ENCODE measurements at places on chromosomes 4 and X. TPM values are rescaled to one million over a fixed set of nuclear protein-coding genes. Genes with fewer than 3 reads are reported as not detected.

GRCh38 chr4:19038231-19038630 is 1016.7 kb upstream of the LCORL start:
- no peak for ATAC-seq

DNA sequence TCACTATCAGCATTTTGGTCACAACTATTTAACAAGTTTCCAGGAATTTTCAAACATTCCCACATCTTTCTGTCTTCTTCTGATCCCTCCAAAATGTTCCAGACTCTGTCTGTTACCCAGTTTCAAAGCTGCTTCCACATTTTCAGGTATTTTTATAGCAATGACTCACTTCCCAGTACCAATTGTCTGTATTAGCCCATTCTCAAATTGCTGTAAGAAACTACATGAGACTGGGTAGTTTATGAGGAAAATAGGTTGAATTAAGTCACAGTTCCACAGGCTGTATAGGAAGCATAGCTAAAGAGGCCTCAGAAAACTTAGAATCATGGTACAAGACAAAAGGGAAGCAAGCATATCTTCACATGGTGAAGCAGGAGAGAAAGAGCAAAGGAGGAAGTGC is 475.0 kb upstream of the PCDH7 start:
- no peak for ATAC-seq

DNA sequence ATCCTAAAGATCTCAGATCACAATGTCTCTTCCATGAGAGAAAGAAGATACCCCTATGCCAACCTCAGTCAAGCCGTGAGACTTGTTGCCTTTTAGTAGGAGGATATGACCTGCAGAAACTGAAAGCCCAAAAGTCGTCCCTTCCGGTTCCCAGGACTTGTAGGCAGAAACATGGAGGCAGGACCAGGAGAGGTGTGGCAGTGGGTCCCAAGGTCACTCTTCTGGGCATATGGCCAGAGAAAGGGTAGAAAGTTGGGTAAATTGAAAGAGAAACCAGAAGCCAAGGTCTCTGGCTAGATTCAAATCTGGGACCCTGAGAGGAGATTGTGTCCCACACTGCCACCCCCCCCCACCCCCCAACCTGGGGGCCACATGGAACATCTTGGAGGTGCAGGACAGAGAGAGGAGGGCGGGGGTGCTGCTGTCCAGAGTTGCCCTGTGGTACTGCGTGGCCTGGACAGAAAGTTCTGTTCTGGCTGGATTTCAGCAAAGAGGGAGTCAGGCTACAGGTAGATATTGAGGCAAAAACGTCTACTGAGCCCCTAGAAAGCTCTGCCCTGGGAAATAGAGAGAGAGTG is 55.4 kb downstream of the DDX3X start:
- ATAC-seq: no peak

GRCh38 chrX:106302304-106302703 is 134.2 kb downstream of the PWWP3B start:
- ATAC-seq: no peak

DNA sequence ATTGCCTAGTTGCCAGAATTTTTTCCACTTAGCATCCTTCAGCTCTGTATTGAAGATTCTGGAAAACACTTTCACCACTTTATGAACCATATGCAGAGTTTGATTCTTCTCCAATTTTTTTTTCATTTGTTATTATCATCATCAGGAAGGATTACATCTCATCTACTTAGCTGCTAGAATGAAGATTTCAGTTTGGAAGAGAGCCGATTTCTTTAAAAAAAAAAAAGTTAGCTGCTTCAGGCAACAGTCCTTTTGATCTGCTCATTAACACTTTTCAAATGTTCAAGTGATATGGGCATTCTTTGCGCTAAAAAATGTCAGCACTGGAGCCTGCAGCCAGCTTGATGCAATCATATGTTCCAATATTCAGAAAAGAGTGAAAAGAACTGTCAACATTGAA is 76.2 kb downstream of the ANTXR2 start:
- ATAC-seq: no peak

DNA sequence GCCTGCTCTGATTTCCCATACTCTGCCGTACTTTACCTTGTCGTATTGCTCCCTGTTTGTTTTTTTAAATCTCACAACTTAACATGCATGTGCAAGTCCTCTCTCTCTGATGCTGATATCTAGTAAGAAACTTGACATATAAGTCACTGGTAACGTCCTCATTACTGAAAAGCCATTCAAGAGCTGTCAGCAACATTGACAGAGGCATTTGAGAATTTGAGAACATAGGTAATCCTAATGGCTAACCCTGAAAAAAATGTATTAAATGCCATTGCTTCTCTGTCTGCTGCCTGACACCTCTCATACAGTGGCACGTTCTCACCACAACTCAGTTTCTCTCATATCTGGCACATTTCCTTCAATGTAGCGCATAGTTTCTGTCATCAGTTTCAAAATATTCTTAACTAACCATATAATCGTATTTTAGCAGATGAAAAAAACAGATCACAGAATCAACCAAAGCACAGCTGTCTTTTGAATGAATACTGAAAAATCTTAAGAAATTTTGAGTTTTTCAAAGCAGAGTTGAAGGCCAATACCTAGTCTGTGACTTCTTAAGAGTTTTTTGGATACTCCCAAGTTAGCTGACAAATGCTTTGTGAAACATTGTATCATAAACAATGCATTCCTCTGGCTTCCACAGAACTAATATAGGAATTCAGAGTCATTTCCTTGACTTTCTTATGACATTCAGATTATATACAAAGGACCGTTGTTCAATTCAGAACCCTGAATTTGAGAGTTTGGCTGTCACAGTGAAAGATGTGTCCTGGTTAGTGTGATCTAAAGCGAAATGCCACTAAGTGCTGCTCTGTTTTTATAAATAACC is 996.4 kb downstream of the C4orf33 start:
- ATAC-seq: no peak

DNA sequence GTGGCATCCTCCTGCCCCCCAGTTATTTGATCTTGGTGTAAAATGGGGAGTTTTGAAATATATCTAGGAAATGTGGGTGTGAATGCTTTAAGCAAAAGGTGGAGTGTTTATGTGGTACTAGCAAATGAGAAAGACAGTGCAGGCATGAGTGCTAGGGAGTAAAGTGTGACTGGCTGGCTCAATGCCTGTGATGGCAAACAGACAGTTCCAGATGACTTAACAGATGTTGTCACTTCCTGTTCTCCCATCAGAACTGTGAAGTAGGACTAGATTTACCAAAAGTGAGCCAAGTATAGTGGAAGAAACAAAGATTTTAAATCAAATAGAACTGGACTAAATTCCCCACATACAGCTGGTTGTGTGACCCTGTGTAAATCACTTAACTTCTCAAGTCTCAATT is 8.4 kb upstream of the AMOT start:
- ATAC-seq: peak; percentile 35

DNA sequence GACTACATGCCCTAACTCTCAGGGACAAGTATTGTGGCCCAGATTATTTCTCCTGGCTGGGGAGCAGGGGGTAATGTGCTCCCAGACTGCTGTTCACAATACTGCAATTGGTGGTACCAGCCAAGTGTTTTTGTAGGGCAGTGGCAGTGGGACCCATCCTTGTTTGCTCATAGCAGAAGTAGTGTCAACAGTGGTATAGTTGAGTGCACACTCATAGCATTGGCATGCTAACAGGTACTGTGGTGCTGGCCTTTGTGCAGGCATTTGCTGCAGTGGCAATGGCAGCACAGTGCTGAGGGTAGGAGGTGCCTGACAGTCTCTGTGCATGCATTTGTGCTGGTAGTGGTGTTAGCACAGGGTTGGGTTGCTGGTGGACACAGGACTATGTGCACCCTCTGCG is 995.0 kb downstream of the SH3BGRL start:
- no peak for ATAC-seq

MAOA gene
- total RNA-seq: 750 TPM

HELT gene
- not detected for total RNA-seq

FRAS1 gene
- 3.9 TPM for total RNA-seq

PNMA5 gene
- not detected for total RNA-seq

CXorf65 gene
- total RNA-seq: not detected
